ENCODE measurements at places on chromosomes 6 and 20. TPM values are rescaled to one million over a fixed set of nuclear protein-coding genes. Genes with fewer than 3 reads are reported as not detected.
A peak's percentile ranks its signal among the peaks of the same experiment; 100 is the strongest.

DNA sequence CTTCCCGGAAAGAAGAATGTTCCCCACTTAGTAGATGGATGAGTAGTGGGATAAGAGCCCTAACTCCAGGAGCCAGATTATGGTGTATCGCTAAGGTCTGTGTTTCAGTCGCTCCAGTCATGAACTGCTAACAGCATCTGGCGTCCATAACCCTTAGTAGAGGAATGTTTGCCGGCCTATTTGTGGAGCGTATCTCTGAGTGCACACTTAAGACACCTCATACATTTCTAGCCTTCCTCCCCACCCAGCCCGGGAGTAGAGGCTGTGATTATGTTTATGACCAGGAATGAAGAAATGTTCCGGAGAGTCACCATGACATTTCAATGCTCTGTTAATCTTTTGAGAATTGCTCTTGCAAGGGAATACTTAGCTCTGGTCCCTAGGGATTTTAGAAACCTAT, 251.1 kb upstream of the SOX4 start:
- DNase-seq, result no peak
- H3K27me3 ChIP-seq, result no peaks in the 10 kb centered on the region
- no peaks in the 10 kb centered on the region for H3K4me1 ChIP-seq
- no peak overlapping the region for H3K4me3 ChIP-seq
- H3K27ac ChIP-seq, result no peak overlapping the region

GRCh38 chr6:1554141-1554475, 55.6 kb upstream of the FOXC1 start:
- H3K36me3 ChIP-seq, result no peaks in the 10 kb centered on the region
- peak overlapping the region; percentile 43 for H3K4me3 ChIP-seq
- H3K27ac ChIP-seq, result no peak overlapping the region
- no peak for DNase-seq
- H3K4me1 ChIP-seq, result no peaks in the 10 kb centered on the region
- H3K27me3 ChIP-seq, result no peaks in the 10 kb centered on the region

- H3K36me3 ChIP-seq, result no peaks in the 10 kb centered on the region
- H3K27me3 ChIP-seq, result no peaks in the 10 kb centered on the region
Measured at GRCh38 chr6:40634429-40634828, 47.3 kb upstream of the LRFN2 start.

DNA sequence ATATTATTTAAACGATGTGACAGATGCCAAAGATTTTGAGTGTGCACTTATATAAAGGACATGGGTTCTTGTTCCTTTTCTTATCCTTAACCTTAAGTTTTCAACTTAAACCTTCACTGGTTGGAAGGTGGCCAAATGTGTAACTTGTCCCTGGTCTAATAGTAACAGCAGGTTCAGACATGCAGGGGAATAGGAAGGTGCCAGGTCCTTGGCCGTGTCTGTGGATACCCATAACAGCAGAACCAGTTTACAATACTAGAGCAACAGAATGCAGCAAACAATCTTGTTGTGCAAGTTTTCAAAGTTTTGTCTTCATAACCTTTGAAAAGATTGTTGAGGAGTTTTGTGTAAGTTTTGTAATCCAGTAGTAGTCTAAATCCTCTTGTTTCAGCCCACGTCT, 4.4 kb downstream of the MYB start:
- H3K36me3 ChIP-seq, result no peaks in the 10 kb centered on the region
- H3K4me1 ChIP-seq, result no peaks in the 10 kb centered on the region
- no peaks in the 10 kb centered on the region for H3K27me3 ChIP-seq
- no peak overlapping the region for H3K27ac ChIP-seq
- no peak for DNase-seq

GRCh38 chr6:33589392-33589730, 9.3 kb upstream of the BAK1 start:
- no peaks in the 10 kb centered on the region for H3K36me3 ChIP-seq
- no peak for DNase-seq
- peaks cover 9% of the 10 kb centered on the region for H3K4me1 ChIP-seq

GRCh38 chr20:20333866-20334265, 34.0 kb upstream of the INSM1 start:
- no peak overlapping the region for H3K4me3 ChIP-seq
- peaks cover 3% of the 10 kb centered on the region for H3K4me1 ChIP-seq
- no peaks in the 10 kb centered on the region for H3K27me3 ChIP-seq
- H3K27ac ChIP-seq, result no peak overlapping the region

The RFX6 gene
- 4.4 TPM for total RNA-seq

Measured in Peyer's patch (tissue), 4 donors.